ENCODE measurements at places on chromosomes 16 and 17.

DNA sequence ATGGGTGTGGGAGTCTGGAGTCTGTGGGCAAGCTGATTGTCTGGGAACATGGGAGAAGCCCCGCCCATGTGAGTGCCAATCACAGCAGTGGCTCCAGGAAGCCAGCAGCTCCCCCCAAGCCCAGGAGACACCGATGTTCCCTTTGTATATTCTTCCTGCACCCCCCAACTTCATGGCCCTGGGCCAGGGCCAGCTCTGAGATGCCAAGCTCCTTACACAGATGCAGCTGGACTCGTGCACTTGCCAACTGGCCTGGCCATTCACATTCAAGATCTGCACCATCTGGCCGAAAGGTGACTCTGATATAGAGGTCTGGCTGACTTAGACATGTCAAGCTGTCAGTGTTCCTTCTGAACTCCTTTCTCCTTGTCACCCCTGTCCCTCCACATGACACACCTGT, 50.5 kb downstream of the CACNG5 start:
- no peak for DNase-seq

- peak; percentile 52 for DNase-seq
These were observed at the start of gene EDC4 for GRCh38 chr16:67872631-67873434. Gene EDC4, plus strand, starts transcription at chr16:67873052. Its CDS starts 210 bp downstream, at chr16:67873262.

DNA sequence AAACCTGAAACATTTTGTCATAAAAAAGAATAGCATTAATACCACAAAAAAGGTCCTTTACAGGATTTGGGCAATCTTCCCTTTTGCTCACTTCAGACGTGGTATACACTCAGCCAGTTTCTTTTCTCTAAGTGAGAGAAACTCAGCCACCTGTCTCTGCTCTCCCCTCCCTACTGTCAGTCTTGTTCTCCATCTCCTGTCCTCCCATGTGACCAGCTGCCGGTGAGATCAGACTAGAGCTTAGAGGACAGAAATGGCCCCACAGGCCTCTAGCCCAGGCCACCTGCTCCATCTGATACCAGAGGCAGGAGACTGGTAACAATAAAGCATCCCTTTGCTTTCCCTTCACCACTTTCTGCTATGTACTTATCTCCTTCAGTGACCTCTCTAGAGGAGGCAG, 34.9 kb downstream of the CMC2 start:
- DNase-seq, result no peak

DNA sequence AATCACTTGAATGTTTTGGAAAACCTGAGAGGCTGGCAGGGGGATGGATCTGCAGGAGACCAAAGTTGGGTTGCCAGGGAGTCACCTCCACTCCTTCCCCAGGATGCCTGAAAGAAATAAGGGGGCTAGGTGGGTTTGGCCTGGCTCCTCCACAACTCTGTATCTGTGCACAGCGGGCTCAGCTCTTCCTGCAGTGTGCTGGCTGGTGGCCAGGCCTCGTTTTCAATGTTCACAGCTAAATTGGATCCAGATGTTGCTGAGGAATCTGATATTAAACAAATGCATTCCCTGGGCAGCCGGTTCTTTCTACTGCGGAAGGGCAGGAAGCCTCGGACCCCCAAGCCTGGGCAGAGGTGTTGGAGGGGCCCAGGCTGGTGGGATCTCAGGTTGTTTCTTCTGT, 106.2 kb downstream of the N4BP1 start:
- no peak for DNase-seq

- no peak for DNase-seq
These were observed 587.7 kb downstream of the MAF start for GRCh38 chr16:79012671-79013434.

GRCh38 chr17:72711521-72712310, 380.8 kb downstream of the SLC39A11 start:
- no peak for DNase-seq

- DNase-seq, result peak; percentile 12
These were observed 217.8 kb downstream of the SPECC1 start for GRCh38 chr17:20226814-20227482.

DNA sequence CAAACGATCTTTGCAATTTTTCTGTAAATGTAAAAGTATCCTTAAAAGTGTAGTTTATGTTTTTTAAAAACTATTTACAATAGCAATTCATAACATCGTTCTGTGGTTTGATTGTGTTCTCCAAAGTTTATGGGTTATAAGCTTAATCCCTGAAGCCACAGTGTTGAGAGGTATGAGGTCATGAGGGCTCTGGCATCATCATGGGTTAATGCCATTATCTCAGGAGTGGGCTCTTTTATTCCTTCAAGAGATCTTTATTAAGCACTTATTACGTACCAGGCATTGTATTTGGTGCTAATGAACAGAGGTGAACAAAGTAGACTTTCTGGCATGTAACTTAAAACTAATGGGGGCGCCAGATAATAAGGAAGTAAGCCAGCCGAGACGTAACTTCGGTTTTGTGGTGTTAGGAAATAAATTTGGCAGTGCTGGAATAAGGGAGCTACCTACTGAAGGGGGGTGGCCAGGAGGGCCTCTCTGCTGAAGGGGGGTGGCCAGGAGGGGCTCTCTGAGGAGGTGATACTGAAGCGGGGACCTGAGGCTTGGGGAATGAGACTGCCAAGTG, 158.1 kb downstream of the VPS53 start:
- DNase-seq, result no peak

DNA sequence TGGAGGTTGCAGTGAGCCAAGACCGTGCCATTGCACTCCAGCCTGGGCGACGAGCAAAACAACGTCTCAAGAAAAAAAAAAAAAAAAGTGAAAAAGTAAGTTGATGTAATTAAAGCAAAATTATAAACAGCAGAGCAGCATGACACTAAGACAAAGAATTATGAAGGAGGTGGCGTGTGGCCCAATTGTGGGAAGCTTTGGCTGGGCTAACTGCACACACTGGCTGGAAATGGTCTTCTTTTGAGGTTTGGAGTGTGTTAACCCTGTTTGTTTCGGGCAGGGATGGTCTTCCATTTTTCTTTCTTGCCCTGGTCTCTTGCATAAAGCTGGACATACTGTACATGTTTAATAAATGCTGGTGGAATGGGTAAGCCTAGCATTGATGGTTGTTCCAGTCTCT, 54.8 kb downstream of the RAP1GAP2 start:
- DNase-seq, result no peak

DNA sequence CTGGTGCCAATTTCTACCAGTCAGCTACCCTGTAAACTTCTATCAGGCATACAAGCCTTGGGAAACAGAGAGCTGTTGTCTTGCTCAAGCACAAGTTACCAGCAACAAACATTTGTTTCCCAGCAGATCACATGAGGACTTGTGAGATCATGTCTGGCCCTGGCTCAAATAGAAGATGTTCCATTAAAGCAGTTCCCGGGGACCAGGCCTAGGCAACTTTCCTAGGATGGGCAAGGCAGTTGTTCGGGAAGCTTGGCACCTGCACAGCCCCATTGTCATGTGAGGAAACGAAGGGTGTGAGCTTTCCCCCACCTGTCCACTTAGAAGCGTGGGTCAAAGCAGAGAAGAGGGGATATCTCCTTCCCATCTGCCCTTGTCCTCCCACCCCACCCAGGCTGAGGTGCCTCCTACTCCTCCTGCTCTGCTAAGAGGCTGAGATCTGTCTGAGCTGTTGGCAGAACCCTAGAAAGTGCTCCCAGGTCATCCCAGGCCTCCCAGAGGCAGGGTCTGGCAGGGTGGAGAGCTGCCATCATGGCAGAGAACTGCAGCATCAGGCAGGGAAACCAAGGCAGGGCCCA, 11.2 kb upstream of the SLC47A2 start:
- DNase-seq, result no peak

- no peak for DNase-seq
These were observed 13.2 kb downstream of the NLK start for GRCh38 chr17:28055546-28056275.

GRCh38 chr16:67395458-67396158, 2.3 kb upstream of the TPPP3 start:
- DNase-seq, result no peak

GRCh38 chr17:58089111-58089510, 5.9 kb downstream of the DYNLL2 start:
- DNase-seq, result no peak

- DNase-seq, result no peak
These were observed 2294.4 kb downstream of the TP53TG3F start for GRCh38 chr16:35753559-35754390.

DNA sequence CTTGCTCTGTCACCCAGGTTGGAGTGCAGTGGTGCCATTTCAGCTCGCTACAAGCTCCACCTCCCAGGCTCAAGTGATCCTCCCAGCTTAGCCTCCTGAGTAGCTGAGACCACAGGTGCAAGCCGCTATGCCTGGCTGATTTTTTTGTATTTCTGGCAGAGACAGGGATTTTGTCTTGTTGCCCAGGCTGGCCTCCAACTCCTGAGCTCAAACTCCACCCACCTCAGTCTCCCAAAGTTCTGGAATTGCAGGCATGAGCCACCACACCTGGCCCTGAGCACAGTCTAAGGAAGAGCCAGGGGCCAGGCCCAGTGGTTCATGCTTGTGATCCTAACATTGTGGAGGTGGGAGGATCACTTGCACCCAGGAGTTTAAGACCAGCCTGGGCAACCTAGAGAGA, 21.8 kb upstream of the BCO1 start:
- no peak for DNase-seq

GRCh38 chr16:53142823-53143568, 88.2 kb downstream of the CHD9 start:
- DNase-seq, result no peak

DNA sequence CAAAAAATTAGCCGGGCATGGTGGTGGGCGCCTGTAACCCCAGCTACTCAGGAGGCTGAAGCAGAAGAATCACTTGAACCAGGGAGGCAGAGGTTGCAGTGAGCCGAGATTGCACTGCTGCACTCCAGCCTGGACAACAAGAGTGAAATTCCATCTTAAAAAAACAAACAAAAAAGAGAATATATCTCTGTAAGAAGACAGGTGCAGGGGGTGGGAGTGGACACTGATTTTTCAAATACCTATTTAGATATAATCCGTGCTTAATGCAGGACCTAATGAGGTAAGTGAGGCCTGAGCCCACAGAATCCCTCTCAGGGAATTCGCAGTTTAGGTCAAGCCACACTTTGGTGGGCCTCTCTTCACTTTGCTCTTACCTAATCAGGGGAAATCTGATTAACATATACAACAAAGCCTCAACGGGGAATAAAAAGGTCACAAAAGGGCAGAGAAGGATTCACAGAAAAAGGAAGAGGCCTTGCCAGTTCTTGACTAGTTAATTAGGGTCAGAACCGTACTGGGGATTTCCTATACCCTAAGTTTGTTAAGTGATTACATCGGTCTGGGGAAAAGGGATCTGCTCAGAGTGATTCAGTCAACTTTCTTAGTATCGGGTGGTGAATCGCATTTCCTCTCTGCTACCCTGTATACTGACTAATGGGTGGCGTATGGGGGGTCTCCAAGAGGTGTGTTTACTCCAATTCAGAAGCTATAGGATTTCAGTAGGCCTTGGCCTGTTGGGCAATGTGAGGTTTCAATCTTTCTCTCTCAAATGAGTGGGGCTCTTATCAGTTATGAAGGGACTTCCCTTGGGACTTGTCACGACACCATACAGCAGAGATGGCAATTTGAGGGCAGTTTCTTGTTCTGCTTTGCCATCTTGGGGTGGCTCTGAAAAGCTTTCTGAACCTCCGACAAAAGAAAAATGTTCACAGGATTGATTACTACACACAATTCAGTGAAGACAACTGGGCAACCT, 1.9 kb upstream of the NFAT5 start:
- no peak for DNase-seq

GRCh38 chr16:25699069-25699468, 7.3 kb downstream of the HS3ST4 start:
- DNase-seq, result no peak

DNA sequence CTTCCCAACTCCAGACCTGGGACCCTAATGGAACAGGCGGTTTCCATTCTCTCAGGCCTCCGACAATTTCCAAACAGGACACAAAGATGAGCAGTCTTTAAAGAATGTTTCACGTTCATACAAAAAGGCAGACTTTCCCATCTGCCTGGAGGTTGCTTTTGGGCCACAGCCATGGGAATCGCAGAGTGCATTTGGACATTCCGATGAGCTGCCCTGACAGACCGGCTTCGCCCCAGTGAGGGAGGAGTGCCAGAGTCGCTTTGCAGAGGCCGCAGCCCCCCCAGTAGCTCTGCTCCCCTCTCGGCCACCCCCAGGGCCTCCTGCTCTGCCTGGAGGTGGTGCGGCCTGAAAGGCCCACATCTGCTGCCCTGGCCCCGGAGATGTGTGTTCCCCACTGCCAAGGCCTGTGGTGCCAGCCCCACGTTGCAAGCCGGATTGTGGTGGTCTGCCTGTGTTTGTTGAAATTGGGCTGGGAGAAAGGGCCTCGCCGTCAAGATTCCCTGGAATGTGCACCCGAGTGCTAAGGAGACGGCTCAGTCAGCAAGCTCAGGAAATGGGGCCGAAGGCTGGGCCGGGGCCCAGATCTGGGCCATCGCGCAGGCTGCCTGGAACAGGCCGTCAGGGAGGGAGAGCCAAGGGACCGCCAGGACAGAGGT, 89.8 kb downstream of the C16orf95 start:
- no peak for DNase-seq

DNA sequence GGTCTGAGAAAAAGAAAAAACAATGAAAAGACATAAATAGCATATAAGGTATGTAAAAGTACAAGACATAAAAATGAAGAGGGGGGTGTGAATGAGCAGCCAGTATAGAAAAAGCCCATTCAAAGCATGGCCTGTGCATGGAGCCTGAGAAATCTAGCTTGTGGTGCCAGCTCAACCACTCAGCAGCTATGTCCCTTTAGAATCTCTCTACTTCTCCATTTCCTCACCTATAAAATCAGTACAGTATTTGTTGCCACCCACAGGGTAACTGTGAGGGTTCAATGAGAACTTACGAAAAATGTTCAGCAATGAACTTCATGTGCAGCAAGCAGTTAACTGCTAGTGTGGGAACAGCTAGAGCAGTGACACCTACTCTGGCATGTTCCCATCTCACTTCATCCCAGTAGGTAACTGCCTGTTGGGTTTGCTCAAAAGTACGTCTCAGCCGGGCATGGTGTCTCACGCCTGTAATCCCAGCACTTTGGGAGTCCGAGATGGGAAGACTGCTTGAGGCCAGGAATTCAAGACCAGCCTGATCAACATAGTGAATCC, 15.3 kb downstream of the CYTH1 start:
- no peak for DNase-seq

DNA sequence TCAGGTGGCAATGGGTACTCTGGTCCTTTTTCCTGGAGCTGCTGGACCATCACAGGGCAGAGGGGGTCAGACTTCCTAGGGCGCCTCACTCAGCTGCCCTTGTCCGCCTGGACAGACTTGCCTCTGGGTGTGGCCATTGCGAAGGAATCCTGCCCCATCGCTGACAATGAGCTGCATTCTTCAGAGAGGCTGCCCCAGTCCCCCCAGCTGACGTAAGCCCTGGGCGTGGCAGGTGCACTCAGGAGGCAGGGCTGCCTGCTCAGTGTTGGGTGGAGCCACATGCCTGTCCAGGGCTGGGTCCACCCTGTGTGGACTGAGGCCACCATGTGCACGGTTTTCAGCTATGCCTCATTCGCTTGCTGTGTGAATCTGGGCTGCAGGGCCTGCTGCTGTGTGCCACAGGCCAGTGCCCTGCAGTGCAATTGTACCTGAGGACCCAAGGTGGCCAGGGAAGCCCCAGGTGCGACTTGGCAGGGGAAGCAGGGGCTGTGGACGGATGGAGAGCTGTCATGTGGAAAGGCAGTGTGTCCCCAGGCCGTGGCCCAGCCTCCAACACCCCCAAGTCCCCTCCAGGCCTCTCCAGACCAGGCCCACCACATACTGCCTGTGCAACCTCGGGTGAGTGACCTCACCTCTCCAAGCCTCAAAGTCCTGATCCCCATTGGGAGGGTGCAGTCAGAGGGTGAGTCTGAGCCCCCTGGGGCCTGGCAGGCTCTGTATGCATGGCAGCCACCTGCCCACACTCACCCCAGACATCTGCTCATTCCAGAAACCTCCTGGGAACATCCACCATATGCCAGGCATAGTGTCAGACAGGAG, 14.0 kb upstream of the MPRIP start:
- DNase-seq, result peak; percentile 82

All from T1000 (cell line).